ENCODE measurements at places on chromosomes 2 and 18.

GRCh38 chr18:50776383-50776782, 43.4 kb downstream of the MRO start:
- DNase-seq, result no peak

GRCh38 chr18:5444269-5444668, 99.5 kb downstream of the EPB41L3 start:
- DNase-seq, result no peak

GRCh38 chr2:42959234-42960001, 167.0 kb upstream of the HAAO start:
- no peak for DNase-seq

DNA sequence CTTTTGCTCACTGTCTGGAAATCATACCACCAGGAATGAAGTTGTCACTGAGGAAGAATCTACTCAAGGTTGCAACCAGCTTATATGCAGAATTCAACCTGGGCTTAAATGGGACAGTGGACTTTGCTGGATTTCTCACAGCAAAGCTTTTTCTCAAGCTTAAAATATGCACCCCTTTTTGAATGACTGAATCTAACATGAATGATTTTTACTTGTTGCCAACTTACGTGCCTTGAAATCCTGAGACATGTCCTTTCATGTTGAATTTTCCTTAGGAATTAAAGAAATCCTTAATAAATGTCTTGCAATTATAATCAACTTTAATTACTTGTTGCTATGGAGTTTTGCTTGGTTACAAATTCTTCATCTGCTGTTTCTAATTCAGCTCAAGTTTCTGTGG, 57.4 kb downstream of the SPP2 start:
- DNase-seq, result no peak

DNA sequence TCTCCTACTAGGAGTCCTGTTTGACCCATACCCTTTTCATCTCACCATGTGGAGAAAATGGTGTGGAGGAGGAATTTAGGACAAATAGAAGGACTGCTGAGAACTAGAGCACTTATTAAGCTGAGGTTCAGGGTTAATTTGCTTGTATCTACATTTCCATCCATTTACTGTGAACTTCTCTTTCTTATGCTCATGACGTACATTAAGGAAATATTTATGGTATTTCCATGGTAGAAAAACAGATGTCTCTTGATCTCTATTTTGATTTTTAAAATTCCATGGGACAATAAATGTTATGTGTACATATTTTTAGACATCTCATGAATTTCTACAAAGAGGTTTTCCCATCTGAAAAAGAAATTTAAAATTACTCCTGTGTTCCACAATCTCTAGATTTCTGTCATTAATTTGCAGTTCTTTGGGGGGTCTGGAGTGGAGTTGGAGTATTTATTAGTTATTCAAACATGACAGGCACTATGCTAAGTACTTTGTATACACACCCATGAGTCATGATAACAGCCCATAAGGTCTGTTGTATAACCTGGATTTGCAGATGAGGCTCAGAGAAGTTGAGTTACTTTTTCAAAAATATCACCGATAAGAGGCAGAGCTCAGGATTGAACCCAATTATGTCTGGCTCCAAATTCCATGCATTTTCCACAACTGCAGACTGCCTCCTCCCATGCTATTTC, 112.6 kb downstream of the COPS8 start:
- DNase-seq, result no peak

- no peak for DNase-seq
Measured at GRCh38 chr18:38367473-38367872, 801.9 kb upstream of the CELF4 start.

DNA sequence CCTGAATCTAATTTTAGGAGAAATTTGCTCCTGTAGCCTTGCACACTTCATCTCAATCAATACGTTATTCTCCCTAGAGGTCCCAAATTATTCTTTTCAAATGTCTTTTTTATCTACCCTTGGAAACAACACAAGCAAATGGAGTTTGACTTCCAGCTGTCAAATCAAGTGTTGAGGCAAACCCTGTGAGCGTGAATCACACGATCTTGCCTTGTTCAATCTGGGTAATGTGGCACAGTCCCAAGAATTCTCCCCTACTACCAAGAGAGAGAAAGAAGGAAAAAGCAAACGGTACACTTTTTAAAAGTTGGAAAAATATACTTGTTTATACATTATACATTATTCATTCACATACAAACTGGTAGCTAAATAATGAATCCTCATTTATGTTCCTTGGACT, 2035.3 kb upstream of the CELF4 start:
- no peak for DNase-seq

DNA sequence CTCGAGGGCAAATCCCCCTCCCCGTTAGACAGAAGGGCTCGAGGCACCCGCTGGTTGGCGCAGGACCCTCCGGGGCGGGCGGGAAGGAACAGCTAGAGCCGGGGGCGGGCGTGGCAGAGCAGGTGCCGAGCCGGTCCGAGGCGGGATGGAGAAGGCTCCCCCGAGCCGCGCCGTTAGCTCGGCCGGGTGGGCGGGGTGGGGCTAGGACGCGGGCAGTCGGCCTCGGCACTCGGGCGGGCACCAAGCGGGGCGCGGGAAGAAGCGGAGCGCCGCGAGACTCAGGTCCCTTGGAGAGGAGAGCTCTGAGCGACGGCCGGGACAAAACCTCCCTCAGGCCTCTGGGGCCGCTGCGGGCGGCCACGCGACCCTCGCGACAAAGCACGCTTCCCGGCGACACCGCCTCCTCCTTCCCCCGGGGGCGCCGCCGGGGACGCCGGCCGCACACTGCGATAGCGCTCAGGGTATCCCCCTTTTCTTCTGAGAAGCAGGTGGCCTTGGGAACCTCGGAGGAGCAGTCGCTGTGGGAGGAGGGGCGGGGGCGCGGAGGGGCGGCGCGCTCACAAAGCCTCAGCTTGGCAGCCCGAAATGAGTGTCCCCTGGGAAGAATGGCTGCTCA, 721 bp downstream of the FHOD3 start:
- no peak for DNase-seq

DNA sequence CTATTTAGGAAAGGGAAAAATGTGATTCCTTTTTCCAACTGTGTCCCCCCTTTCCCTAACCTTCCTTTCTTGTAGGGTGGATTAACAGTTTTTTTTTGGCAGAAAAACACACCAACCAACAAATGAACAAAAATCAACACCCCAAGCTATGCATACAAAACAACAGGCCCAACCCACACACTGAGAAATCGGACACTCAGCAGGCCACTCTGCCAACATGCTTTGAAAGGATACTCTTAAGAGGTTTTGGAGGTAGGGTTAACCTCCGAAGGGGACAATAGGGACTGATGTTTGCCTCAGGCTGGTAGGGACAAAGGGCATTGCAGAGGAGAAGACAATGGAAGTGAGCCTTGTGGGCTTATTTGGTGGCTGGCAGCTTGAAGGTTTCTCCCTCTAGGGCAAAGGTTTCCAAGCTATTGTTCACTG, 33.1 kb upstream of the POLE4 start:
- DNase-seq, result no peak

DNA sequence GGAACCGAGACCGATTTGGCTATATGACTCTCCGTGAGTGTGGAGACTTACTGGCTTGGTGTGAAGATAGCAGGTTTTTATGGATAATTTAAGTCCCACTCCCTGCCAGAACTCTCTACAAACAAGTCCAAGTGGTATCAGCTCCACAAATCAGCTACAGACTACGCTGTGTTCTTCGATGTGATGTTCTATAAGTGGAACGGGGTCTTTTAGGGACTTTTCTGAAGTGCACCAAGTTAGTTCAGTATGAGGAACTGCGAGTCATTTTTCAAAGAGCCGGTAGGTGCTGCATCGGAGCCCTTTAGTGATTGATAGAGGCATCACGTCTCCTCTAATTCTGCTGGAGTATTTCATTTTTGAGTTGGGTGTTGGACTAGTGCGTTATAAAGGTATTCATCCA, 107.1 kb downstream of the TSHZ1 start:
- DNase-seq, result no peak

DNA sequence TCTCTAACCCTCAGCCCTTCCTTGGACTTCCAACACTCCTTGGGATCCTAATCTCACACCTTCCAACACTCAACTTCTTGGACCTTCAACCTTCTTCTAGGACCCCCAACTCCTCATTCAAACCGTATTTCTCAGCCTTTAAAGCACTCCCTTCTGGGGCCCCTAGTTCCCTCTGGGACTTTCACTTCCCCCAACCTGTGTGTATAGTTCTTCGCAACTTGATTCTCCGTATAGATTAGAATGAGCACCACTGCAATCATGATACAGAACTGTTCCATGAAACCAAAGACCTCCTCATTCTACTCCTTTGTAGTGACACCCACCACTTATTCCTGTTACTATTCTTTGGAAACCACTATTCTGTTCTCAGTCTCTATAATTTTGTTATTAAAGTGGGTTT, 62.0 kb upstream of the NFU1 start:
- no peak for DNase-seq

GRCh38 chr2:61090386-61090921, 24.8 kb downstream of the SANBR start:
- DNase-seq, result no peak

- no peak for DNase-seq
Measured at GRCh38 chr2:106931717-106932335, 45.9 kb upstream of the ST6GAL2 start.

GRCh38 chr2:232974396-232974795, 38.7 kb downstream of the NGEF start:
- no peak for DNase-seq

DNA sequence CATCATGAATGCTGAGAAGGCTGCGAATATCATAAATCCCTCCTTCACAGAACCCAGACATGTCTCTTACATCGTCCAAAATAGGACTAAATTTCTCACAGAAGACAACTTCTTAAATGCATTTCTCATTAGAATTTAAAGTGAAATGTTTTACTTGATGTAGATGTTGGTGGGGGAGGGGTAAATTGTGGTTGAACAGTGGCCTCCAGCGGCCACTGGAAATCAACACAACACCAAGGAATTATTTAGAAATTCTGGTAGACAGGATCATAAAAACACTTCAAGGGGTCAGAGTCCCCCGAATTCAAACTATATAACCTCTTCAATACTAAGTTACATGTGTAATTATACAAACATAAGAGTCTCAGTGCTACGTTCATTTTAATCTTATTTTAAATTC, 135.9 kb downstream of the ABCA12 start:
- no peak for DNase-seq

- no peak for DNase-seq
Measured at GRCh38 chr2:129768036-129768386, 211.5 kb upstream of the RAB6C start.

DNA sequence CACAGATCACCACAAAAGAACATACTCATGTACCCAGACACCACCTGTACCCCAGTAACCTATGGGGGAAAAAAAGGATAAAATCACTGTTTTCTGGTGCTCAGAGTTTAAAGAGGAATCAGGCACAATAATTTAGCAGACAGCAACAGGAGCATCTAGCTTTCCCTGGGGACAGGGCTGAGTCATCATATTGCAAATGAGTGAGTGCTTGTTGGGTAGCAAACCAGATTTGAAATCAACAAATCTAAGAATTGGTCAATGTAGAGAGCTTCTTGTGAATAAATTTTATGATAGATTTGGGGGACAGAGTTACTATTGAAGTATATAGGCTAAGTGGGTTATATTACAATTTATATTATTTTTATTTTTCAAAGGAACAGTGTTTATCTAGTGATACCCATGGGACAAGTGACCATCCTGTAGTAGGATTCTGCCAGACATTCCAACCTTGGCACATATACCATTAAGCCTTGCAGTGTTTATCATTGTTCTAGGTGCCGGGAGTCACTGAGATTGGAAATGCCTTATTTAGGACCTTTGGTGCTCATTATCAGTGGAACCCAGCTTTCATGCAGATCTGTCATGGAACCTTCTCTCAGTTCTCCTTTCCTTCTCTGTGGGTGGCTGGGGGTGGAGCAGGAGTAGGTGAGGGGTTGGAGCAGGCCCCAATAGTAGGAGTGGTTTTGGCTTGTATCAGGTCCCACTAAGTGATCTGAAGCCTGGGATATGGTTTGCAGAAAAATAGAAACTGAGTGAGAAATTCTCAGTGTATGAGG, 117.2 kb downstream of the CERS6 start:
- no peak for DNase-seq

DNA sequence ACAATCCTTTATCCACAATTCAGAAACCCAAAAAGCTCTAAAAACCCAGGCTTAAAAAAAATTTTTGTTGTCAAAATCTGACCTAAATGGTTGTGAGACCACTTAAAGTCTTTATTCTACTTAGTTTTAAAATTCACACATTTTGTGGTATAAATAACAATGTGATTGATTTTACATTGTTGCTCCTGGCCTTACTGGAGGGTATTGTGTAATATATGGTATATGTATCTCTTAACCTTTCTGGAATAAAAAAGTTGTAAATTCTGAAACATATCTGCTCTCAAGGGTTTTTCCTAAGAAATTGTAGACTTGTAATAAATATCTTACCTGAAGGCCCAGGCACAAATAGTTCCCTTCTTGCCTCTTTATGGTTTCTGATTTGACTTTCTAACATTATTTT, 73.3 kb upstream of the PNPT1 start:
- DNase-seq, result no peak

- no peak for DNase-seq
Measured at GRCh38 chr18:78994977-78995582, 15.5 kb downstream of the SALL3 start.

DNA sequence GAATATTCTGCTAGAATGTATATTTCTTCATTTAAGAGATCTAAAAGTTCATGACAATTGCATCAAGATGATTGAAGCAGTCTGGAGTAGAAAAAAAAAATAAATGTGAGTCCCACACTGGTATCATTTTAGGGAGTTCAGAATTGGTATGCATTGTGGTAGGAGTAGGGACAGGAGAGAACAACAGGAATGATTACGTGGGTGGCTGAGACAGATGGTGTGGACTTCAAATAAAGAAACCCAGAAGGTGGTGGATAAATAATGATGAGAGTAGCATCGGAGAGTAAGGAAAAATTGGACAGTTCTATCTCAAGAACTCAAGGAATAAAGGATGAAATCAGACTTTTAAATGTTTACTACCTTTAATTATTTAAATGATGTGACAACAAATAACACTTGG, 289.6 kb downstream of the GALNT13 start:
- no peak for DNase-seq

DNA sequence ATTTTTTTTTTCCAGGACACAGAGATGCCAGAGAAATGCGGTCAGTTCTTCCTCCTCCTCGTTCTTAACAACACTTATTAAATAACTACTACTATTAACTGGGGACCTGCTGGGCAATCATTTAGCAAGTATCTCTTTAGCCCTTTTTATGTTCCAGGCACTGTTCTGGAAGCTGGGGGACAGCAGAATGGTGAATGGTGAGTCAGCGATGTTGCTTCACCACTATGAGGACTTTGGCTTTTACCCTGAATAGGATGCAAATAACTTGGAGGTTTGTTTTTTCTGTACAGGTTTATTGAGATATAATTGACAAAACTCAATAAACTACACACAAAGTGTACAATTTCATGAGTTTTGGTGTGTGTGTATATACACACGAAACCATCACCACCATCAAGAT, 179.9 kb upstream of the MSH6 start:
- no peak for DNase-seq

DNA sequence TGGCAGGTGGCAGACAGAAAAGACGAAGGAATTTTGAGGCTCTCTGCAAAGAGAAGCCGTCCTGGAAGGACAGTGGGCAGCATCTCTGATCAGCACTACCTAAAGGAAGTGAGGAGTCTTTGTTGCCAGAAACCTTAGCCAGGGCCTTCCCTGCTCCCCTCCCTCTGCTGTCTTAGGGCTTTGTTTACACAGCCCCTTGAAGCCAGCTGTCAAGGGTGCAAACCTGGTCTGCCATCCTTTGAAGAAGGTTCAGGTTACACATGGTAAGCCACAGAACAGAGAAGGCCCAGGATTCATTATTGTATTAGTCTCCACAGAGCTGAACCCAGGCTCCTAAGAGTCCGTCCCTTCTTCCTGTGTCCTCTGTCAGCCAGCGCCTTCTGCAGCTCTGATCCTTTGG, 356.7 kb downstream of the TGIF1 start:
- no peak for DNase-seq

GRCh38 chr18:59957957-59958356, 58.2 kb downstream of the PMAIP1 start:
- no peak for DNase-seq

Data from right renal pelvis (tissue), 4 donors.